ENCODE measurements at places on chromosomes 6 and 20. TPM values are rescaled to one million over a fixed set of nuclear protein-coding genes. Genes with fewer than 3 reads are reported as not detected.
A peak's percentile ranks its signal among the peaks of the same experiment; 100 is the strongest.

NFATC2 gene
- total RNA-seq = 49.0 TPM

PDE7B gene
- 0.70 TPM for total RNA-seq

CABLES2 gene
- total RNA-seq = 4.3 TPM

TSBP1 gene
- total RNA-seq = not detected

TBC1D22B gene
- total RNA-seq = 11.6 TPM

PHACTR3 gene
- total RNA-seq = not detected

TRIM15 gene
- not detected for total RNA-seq

NUDT3 gene
- total RNA-seq = 23.6 TPM

PDYN gene
- not detected for total RNA-seq

ECT2L gene
- not detected for total RNA-seq

MATN4 gene
- total RNA-seq = not detected

TGM3 gene
- total RNA-seq = not detected

FAM217A gene
- total RNA-seq = not detected

OXT gene
- not detected for total RNA-seq

HLA-DRB5 gene
- not detected for total RNA-seq

CRYBG1 gene
- 26.4 TPM for total RNA-seq

CTSZ gene
- total RNA-seq = 32.6 TPM

DNA sequence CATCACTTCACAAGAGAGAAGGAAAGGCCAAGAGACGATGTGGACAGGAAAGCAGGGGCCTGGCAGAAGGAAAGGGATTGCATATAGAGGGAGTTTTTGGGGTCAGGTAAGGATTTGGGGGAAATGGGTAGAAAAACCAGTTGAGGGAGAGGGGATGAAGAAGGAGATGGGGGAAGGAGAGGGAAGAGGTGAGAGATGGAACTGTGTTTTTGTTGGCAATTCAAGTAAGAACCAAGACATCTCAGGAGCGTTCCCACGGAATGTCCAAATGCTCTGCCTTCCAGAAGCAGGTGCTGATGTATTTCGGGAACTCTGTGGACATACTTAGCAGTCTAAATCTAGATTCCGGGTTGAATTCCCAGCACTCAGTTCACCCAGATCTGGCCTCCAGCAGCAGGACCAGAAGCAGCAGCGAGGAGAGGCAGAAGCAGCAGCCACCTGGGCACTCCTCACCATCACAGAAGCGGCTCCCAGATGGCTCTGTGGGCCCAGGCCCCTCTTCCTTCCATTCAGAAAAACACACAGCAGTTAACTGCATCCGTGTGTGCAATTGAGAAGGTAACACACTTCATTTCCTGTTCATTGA is 88.8 kb downstream of the DZANK1 start:
- no peak for DNase-seq

DNA sequence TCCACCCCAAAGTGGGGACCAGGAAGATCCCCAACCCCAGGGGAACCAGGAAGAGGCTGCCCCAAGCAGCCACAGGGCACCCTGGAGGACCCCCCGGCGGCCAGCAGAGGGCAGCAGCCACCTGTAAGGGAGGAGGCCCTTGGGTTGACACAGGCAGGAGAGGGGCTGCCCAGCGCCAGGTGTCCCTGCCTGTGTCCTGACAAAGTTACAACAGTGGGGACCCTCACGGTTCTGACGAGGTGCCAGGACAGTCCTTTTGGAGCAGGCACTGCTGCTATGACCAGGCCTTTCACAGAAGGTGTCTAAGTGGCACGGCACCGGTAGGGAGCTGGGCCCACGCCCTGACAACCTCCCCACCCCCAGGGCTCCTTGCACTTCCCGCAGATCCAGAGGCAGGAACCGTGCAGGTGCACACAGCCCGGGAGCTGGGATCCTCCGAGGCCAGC is 176.7 kb downstream of the BMP7 start:
- DNase-seq = peak; percentile 41

GRCh38 chr20:33576432-33577125 is 85.5 kb upstream of the C20orf144 start:
- DNase-seq = no peak

GRCh38 chr6:37260040-37260439 is 2.1 kb upstream of the TMEM217 start:
- DNase-seq = no peak

DNA sequence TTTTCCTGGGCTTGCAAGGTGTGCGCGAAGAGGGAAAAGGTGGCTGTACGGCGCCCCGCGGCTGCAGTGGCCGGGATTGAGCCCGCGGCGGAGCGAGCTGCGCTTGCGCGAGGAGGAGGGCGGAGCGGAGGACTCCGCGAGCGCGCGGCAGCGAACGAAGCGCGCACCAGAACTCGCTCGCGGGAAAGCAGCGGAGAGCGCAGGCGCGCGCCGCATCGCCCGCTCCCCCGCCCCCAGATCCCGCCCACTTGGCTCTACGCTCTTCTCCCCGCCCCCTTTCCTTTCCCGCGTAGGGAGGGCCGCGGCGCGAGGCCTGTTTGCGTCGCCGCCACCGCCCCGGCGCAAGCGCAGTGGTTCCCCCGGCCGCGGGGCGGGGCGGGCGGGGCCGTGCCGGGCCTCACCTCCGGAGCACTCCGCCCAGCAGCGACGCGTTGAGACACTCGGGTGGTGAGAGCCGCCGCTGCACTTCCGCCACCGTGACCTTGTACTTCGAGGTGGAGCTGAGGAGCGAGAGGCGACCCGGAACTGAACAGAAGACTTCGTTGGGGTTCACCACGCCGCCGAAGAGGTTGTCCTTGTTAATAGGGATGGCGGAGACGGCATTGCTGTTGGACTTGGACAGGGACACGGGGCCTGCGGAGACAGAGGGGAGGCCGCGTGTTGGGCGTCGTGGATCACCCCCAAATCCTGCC is 10.6 kb downstream of the TFAP2A start:
- peak; percentile 78 for DNase-seq

- DNase-seq = no peak
Measured at GRCh38 chr6:54428431-54428830, 120.2 kb downstream of the TINAG start.

DNA sequence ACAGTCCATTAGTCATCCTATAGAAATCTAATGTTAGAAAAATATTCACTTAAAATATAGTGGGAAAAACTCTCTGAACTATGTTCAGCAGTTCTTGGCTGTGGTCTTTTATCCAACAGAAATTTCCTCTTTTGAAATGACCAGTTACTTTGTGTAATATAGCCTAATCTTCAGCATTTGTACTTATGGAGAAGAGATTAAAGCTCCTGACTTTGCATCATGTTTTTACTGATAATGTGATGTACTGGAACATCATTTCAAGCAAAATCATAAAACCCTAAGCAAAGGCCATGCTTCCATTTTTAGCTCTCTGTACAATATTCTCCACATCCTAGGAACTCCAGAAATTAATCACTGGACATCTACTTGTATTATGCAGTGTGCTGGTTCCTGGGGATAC is 430.8 kb upstream of the RUNX2 start:
- DNase-seq = no peak

- no peak for DNase-seq
Measured at GRCh38 chr6:79544299-79544927, 7.2 kb upstream of the LCA5 start.

- DNase-seq = no peak
Measured at GRCh38 chr6:114007516-114007915, 36.6 kb upstream of the HDAC2 start.

GRCh38 chr6:13299403-13299821 is 28.9 kb downstream of the TBC1D7 start:
- no peak for DNase-seq

GRCh38 chr20:61663521-61664425 is 401.9 kb downstream of the TAF4 start:
- no peak for DNase-seq

DNA sequence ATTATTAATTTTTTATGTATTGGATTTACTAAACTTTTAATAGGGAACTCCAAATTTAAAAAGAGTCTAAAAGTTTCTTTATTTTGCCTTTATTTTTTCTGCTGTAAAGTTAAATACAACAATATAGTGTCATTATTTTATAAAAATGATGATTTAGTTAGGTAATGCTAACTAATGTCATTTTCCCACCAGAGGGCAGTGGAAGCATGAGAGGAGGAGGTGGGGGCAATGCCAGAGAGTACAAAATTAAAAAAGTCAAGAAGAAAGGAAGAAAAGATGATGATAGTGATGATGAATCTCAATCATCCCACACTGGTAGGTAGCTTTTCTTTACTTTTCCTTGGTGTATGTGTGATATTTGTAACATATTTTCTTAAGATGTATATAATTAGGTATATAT is 20.2 kb upstream of the FHL5 start:
- peak; percentile 33 for DNase-seq

GRCh38 chr6:137497721-137498463 is 3.7 kb upstream of the OLIG3 start:
- no peak for DNase-seq

DNA sequence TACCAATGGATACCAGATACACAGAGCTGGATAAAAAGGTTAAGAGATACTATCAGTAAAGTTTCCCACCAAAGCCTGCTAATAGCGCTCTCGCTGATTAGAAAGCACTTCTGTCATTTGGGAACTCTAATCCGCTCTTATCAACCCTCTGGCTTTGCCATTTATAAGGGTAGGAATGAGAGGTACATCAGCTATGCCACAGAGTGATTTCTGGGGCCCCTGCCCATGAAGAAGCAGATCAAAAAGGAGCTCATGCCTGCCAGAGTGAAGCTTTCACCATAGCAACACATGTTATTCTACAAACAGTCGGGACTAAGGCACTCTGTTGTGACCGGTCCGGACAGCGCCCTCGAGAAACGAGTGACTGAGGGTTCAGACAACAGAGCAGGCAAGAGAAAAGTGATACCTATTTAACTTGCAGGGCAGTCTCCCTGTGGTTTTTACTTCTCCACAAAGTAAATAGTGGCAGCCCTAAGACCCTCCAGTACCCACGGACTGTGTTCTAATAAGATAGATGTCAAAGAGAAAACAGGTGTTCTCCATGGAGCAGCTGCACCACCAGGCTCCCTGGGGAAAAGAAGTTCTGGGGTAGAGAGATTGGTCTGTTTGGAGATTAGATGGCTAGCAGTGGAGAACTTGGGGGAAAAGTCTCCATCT is 5.6 kb downstream of the TRAM2 start:
- DNase-seq = no peak

GRCh38 chr6:25127076-25127837 is 151.9 kb upstream of the CARMIL1 start:
- no peak for DNase-seq

DNA sequence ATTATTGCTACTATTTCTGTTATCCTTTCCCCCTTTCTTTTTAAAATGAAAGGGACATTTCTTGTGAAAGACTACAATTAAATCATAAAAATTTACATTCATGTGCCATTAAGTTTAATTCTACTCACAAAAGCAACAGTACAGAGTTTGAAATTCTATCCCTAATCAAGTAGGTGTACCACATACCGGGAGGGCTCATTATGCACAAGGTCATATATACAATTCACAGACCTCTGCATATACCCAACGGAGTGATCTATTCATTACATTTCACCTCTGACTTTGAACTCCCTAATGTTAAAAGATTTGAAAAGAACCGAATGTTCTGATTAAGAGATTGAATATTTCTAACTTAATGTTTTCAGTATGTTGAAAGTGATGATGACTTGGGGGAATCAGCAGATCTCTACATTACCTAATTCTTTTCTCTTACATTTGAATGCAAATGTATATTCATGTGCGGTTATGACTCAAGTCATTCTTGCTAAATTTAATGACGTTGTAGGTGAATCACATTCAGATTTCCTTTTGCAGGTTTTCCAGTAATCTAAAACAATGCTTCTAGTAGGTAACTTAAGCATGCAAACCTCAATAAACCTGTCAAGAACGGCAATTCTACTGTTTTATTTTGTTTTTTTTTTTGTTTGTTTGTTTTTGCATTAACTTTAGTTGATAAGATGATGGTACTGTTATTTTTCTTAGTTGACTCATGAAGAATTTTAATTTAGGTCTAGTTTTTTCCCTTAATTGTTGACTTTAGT is 7.3 kb downstream of the EYA4 start:
- DNase-seq = no peak

- no peak for DNase-seq
Measured at GRCh38 chr6:84696166-84696565, 68.2 kb downstream of the TBX18 start.

- DNase-seq = no peak
Measured at GRCh38 chr20:49562311-49563014, 5.5 kb downstream of the PTGIS start.

GRCh38 chr20:1035466-1035865 is 33.4 kb upstream of the RSPO4 start:
- DNase-seq = no peak

- no peak for DNase-seq
Measured at GRCh38 chr6:31752739-31753319, 9.6 kb upstream of the SAPCD1 start.

DNA sequence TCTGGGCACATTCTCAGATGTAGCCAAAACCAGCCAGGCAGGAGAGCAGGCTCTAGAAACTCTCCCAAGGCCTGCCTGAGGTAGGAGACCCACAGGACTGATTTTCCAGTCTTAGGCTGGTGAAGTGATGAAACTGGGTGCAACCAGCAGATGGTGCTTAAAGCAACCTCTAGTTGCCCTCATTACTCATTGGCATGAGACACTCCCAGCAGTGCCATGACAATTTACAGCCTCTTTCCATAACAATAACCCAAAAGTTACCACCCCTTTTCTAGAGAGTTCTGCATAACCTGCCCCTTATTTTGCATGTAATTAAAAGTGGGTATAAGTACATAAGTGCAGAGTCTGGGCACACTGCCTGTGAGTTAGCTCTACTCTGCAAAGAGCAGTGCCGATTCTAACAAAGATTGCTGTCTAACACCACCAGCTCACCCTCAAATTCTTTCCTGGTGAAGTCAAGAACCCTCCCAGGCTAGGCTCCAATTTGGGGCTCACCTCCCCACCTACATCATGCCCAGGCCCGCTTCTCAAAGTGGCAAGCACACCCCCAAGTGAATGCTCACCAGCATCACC is 14.4 kb upstream of the GPR6 start:
- no peak for DNase-seq

GRCh38 chr6:71481011-71481410 is 192.4 kb downstream of the OGFRL1 start:
- DNase-seq = no peak

- no peak for DNase-seq
Measured at GRCh38 chr6:91634791-91635190, 1047.9 kb upstream of the MAP3K7 start.

DNA sequence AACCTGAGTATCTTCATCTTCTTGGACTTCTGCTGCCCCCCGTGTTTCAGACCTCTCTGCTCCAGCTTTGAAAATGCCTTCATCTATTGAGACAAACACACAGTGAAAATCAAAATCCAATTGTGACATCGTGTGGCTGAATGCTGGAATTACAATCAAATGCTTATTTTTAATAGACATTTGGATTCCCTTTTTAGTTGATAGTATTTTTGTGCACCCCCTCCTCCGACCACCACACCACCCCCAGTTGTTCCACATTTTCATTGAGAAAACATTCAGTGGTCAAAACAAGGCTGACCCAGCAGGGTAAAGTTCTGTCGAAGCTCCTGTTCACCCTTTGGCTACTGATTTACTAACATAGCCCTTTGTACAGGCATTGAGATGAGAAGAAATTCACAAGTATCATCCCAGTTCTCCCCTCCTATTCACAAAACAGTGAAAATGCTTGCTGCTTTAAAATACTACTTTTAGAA is 79.0 kb downstream of the NRSN1 start:
- DNase-seq = no peak

GRCh38 chr6:23559587-23560343 is 566.2 kb upstream of the NRSN1 start:
- no peak for DNase-seq

GRCh38 chr6:3077430-3077829 is 9.1 kb downstream of the RIPK1 start:
- DNase-seq = no peak

- no peak for DNase-seq
Measured at GRCh38 chr6:38214159-38214558, 394.6 kb downstream of the ZFAND3 start.

- no peak for DNase-seq
Measured at GRCh38 chr20:884983-885952, 30.9 kb downstream of the ANGPT4 start.
